ENCODE measurements at places on chromosomes 1 and 21. TPM values are rescaled to one million over a fixed set of nuclear protein-coding genes. Genes with fewer than 3 reads are reported as not detected.

ITLN1 gene
- 1.5 TPM for total RNA-seq

KCNE2 gene
- total RNA-seq, result 2.2 TPM

AXDND1 gene
- 0.98 TPM for total RNA-seq

HAO2 gene
- not detected for total RNA-seq

PTAFR gene
- 7.0 TPM for total RNA-seq

FHAD1 gene
- 3.1 TPM for total RNA-seq

PRRX1 gene
- total RNA-seq, result 169 TPM

ANKRD35 gene
- total RNA-seq, result 3.8 TPM

BMP8A gene
- 8.3 TPM for total RNA-seq

ZFP69 gene
- 5.1 TPM for total RNA-seq

MMEL1 gene
- total RNA-seq, result 1.7 TPM

KCTD3 gene
- 59.4 TPM for total RNA-seq

CD5L gene
- 0.27 TPM for total RNA-seq

CELA2B gene
- not detected for total RNA-seq

NUP210L gene
- 0.18 TPM for total RNA-seq

GNAT2 gene
- not detected for total RNA-seq

RBM15 gene
- 23.4 TPM for total RNA-seq

PRDX6 gene
- 184 TPM for total RNA-seq

TEDDM1 gene
- not detected for total RNA-seq

CACNA1E gene
- total RNA-seq, result 0.04 TPM

PCAT6 gene
- 1.2 TPM for total RNA-seq

SPRR2E gene
- not detected for total RNA-seq

GAS5 gene
- 340 TPM for total RNA-seq

MFSD2A gene
- total RNA-seq, result 12.3 TPM

TCEANC2 gene
- 7.7 TPM for total RNA-seq

LCE6A gene
- not detected for total RNA-seq

NPPB gene
- total RNA-seq, result not detected

Data from sciatic nerve (tissue), 2 donors.